Urinary bladder (tissue), 4 donors: ENCODE measurements at places on chromosomes 1 and 21. TPM values are rescaled to one million over a fixed set of nuclear protein-coding genes. Genes with fewer than 3 reads are reported as not detected.

- DNase-seq, result no peak
These were observed 4.0 kb downstream of the GLMP start for GRCh38 chr1:156291226-156292061.

DNA sequence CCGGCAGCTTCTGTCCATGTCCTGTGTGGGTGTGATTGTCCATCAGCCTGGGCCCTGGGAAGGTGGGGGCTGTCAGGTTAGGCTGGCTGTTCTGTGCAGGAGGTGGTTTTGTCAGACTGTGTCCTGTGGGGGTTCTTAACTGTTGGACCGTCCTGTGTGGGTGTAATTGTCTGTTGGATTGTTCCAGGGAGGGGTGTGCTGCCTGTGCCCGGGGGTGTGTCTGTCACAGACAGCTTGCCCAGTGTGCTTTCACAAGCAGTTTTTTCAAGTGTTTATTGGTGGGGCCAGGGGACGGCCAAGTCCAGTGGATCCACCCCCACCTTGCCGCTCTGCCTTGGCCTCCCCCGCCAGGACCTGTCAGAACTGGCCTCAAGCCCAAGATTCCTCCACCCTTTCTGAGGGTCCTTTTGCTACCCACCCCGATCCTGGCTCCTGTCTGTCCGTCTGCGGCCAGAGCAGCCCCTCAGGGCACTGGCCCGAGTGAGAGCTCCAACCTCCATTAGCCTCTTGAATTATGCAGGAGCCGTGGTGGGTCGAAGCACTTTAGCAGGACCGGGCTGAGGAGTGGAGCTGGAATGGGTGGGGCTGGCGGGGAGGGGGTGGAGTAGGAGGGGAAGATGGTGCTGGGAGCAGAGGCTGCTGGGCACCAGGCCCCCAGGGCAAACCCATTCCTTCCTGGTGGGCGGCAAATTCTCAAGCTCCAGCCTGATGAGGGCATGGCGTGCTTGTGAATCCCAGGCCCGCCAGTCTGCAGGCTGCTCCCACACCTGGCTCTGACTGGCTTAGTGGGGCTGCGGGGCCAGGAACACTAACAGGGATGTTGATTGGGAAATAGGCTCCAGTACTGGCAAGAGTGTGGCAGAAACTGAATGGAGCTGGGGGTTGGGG is 47.2 kb downstream of the PTPRF start:
- no peak for DNase-seq

DNA sequence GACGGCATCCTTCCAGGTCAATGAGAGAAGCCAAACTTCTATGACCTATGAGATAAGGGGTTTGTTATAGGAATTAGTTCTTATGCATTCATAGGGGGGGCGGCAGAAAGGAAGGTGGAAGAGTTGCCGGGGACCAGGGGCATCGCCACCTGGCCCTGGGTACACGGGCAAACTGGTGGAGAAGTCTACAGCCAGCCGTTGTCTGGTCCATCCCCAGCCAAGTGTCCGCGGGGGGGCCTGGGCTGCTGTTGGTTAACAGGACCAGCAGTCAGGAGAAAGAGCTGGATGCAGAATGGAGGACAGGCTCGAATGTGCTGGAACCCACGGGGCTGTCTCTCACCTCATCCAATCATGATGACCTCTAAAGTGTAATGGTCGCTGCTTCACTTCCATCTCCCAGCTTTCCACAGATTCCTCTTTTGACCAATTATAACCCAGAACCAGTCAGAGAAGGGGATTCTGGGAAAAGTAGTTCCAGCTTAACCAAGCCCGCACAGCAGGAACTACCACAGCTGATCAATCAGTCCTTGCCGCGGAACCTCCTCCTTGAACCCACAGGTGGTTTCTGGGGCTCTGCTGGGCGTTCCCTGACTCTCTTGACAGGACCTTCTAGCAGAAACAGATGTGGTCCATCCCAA is 17.8 kb downstream of the TMEM51 start:
- no peak for DNase-seq

DNA sequence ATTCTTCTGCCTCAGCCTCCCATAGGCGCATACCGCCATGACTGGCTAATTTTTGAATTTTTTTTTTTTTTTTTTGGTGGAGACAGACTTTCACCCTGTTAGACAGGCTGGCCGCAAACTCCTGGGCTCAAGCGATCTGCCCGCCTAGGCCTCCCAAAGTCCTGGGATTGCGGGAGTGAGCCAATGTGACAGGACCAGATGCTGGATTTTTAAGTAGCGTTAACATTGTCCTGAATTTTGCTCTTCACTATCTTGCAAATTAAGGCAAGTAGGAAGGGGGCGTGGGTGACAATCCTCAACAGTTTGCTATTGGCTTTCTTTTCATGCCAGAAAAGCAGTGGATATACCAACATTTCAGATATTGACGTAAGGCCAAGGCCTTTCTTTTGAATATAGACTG is 49.7 kb upstream of the TSNAX start:
- DNase-seq, result no peak

- DNase-seq, result no peak
These were observed 22.0 kb upstream of the SRRM1 start for GRCh38 chr1:24621121-24621520.

DNA sequence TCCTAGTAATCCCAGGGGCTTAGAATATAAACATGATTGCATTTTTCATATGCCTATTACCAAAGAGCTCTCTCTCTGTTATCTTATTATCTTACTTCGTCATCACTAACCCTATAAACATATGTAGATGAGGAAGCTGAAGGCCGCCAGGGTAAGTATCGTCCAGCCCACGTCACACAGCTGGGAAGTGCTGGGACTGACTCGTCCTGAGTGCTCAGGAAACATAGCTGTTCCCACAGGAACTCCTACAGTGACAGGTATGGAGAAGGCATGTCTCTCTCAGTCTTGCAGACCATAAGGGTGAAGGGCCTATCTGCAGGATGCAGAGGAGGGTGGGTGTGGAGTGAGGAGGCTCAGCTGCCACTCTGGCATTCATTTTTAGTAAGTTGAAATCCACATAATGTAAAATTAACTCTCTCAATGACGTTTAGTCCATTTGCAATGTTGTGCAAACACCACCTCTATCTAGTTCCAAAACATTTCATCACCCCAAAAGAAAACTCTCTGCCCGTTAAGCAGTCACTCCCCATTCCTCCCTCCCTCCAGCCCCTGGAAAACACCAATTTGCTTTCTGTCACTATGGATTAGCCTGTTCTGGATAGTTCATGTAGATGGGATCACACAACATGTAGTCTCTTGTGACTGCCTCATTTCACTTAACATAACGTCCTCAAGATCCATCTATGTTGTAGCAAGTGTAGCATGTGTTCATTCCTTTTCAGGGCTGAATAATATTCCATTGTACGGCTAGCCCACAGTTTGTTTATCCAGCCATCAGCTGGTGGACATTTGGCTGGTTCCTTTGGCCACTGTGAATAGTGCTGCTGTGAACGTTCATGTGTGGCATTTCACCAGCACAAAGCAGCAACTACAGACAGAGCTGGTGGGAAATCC is 68.3 kb downstream of the TCP10L start:
- DNase-seq, result no peak

- no peak for DNase-seq
These were observed 88.9 kb downstream of the SIK1 start for GRCh38 chr21:43337901-43338655.

GRCh38 chr1:200311256-200311655 is 98.6 kb downstream of the ZNF281 start:
- no peak for DNase-seq

DNA sequence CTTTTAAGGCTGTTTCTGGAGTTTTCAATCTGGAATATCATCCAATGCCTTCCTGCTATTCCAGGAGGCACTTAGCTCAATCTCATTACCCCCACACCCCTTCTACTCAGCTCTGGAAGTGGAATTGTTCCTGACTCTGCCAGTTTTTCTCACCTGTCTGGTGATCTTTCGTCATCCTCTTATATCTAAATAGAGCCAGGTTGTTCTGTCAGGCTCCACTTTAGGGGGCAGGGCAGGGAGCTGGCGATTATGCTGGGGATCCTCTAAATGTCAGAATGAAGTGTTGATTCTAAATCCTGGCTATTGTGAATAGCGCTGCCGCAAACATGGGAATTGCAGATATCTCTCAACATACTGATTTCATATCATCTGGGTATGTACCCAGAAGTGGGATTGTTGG is 63.6 kb upstream of the ETV3 start:
- no peak for DNase-seq

DNA sequence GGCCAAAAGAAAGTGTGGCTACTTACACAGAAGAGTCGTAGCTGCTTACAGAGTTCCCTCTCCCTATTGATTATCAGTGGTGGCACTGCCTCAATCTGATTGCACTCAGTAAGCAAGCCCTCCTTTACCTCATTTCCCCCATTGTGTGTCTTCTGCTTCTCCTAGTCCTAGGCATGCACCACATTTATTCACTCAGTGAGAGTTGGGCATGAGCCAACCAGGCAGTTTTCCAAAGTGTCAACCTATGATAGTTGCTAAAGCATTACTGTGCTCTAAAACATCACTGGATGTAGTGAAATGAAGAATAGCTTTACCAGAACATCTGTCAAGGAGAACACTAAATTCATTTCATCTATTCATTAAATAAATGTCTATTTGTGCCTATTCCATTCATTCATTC is 19.3 kb downstream of the GJA5 start:
- no peak for DNase-seq

DNA sequence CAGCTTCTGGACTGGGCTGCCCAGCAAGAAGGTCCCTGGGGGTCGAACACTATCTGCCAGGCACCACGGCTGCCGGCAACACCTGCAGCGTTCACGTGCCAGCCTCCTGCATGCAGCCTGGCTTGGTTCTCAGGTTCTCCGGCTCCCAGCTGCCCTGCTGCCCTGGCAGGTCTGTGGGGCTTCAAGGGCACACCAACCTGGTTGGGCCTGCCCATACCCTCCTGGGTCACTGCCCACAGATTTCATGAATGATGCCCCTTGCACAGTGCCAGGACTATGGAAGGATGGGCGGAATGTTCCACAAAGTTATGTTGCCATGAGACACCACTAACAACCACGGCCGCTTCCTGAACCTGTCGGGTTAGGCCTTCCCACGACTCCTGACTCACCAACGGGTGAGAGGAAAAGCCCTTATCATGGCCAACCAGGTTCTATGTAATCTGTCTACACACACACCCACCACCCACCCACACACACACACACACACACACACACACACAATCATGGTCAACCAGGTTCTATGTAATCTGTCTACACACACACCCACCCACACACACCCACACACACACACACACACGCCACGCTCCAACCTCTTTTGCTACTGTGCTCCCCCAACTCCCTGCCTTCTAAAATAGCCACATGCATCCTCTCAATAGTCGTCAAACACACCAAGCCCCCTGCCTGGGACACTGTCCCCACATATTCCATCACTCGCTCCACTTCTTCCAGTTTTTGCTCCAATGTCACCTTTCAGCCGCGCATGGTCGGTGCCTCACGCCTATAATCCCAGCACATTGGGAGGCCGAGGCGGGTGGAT is 32.2 kb downstream of the HSPG2 start:
- no peak for DNase-seq

- DNase-seq, result no peak
These were observed 14.5 kb downstream of the PIK3R3 start for GRCh38 chr1:46117810-46118494.

Gene C8A
- total RNA-seq, result not detected

Gene VAMP3
- 104 TPM for total RNA-seq

Gene ADORA1
- 1.4 TPM for total RNA-seq

Gene ARMH1
- total RNA-seq, result 1.4 TPM

Gene LEPROT
- 85.0 TPM for total RNA-seq

Gene C8B
- not detected for total RNA-seq
